Activated naive CD4-positive, alpha-beta T cell (primary cell): ENCODE measurements at places on chromosomes 1 and 21.
A peak's percentile ranks its signal among the peaks of the same experiment; 100 is the strongest.

DNA sequence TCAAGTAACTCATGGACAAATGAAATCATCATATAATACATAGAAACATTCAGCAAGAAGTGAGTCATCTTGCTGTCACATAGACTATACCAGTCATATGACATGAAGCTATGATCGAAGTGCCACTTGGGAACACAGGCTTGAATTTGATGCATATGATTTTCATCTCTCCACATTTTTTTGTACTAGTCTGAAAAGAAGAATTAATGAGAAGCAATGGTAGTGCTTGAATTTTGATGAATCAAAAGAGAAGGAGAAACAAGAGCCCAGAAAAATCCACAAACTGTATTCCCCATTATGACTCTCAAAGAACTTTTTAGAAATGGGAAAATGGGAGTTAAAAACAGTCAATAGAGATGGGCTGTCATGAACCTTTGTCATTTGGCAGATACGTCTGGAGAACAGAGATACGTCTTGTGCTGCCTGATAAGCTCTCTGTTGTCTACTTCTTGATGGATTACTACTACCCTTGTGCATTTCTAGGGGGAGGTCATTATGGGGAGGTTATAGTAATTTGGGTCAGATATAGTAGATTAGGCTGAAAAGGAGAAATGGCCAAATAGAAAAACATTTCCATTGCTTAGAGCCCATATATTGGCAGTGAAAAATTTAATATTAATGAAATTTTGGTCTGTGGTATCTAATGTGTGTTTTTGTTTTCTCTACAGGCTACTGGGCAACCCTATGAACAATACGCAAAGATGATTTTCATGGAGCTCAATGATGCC is 8.0 kb upstream of the LEPR start:
- DNase-seq: no peak

DNA sequence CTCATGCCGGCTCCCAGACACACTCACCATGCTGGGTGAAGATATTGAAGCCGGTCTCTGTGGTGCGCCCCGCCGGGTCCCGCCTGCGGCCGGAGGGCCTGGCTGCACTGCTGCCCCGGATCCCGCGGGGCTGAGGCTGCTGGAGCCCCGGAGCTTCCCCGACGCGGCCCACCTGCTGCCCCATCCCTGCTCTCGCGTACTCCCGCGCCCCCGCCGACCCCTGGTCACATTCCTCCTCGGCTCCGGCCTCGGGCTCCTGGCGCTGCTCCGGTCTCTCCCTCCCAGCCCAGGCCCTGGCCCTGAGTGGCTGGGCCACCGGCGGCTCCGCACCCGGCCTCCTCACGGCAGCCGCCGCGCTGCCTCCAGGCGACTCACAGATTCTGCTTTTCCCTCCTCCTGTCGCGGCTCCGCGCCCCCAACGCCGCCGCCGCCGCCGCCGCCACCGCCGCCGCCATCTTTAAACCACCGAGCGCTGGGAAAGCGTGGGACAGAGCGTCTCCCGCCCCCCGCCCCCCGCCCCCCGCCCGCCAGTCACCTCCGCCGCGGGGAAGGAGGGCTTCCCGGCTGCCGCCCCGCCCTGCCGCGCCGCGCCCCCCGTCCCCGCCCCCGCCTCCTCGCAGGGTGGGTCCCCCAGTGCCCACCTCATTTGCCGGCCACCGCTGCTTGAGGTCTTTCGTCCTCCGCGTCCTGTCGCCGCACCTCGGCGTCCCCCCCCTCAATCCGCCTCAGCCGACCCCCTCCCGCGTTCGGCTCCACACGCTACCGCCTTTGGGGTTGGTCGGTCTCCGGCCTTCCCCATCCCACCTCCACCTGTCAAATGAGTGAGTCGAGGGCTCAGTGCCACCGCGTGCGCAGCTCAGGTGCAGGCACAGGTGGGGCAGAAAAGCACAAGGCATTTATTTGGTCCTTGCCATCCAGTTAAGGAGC is at the start of gene ABL2:
ABL2 (minus strand) TSS at position 464 of the 927 bp plus-strand sequence; CDS start at position 184, 280 bp downstream.
- DNase-seq: peak; percentile 20

DNA sequence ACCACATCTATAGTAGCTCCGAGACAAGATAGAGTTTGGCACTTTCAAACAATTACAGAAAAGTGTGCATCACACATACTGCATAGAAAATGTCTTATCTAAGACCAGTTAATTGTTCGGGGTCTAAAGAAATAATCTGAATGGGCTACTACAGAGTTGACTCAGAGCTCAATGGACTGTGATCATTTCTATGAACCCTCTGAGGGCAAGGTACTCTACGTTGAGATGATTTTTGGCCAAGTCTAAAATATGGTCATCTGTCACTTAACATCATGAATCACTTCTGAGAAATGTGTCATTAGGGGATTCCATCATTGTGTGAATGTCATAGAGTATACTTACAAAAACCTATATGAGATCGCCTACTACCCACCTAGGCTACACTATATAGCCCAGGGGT is 123.5 kb downstream of the SLC44A5 start:
- no peak for DNase-seq

GRCh38 chr21:45401054-45401518 is 3.9 kb upstream of the COL18A1 start:
- DNase-seq: no peak

- DNase-seq: no peak
Measured at GRCh38 chr1:19044975-19045831, 88.7 kb upstream of the IFFO2 start.

DNA sequence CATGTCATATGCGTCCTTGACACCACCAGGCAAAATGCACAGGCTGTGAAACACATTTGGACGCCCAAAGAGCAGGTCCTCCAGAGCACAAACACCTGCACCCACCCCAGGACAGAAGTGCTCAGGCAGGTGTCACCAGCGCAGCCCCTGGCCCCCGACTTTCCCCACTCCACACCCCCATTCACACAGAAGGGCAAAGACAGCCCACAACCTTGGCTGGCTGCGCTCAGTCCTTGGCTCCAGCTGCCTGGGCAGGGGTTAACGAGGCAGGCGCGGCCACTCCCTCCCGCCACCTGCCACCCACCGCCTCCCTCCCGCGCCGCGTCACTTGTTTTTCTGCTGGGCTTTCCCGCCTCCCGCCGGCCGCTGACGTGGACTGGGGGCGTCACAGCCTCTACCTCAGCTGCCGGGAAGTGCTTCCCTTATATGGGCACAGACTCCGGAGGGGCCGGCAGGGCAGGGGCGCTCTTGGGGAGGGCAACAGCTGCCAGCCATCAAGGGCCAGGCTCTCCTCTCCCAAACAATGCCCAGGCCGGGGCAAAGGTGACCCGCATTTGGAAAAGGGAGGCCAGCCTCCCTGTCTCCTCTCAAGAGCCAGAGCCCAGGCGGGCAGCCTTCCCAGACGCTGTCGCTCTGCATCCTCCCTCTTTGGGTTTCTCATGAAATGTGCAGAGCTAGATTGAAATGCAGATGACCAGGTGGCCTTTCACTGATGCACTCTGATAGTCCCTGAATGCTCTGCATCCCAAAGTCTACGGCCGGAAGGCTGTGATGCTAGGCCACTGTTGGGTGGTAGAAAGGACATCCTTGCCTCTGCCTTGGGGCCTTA is 14.8 kb upstream of the BTG2 start:
- DNase-seq: peak; percentile 95

GRCh38 chr1:151711951-151712350 is 4.7 kb downstream of the CELF3 start:
- DNase-seq: no peak

GRCh38 chr21:45303091-45303615 is 15.5 kb upstream of the POFUT2 start:
- DNase-seq: no peak

DNA sequence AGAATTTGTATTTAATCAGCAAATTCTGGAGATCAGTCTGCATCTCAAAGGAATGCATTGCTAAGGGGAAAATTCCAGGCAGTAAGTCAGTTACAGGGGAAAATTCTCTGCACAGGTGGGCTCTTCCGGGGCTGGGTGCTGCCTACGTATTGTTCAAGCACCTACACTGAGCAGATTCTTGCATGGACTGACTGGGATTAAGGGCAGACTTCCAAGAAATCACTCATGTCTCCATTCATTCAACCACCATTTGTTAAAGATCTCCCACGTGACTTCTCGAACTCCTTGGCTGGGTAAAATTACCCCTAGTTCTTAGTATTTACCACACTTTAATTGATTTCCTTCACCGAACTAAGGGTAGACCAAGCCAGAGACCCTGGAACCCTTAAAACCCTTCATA is 28.2 kb upstream of the KCNE1 start:
- DNase-seq: no peak

- no peak for DNase-seq
Measured at GRCh38 chr1:153374071-153374470, 1.4 kb downstream of the S100A12 start.

DNA sequence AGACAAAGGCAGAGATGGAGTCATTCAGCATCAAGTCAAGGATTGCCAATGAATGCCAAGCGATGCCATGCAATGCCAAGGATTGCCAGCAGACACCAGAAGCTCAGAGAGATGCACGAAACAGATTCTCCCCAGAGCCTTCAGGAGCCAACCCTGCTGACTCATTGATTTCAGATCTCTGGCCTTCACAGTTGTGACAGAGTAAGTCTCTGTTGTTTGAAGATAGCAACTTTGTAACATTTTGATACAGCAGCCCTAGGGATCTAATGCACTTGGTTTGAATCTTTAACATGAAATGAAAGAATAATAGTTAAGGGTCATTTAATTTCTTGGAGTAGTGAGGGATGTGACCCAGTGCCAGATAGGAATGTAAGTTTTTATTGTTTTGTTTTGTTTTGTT is 287.4 kb upstream of the RUNX1 start:
- DNase-seq: no peak

DNA sequence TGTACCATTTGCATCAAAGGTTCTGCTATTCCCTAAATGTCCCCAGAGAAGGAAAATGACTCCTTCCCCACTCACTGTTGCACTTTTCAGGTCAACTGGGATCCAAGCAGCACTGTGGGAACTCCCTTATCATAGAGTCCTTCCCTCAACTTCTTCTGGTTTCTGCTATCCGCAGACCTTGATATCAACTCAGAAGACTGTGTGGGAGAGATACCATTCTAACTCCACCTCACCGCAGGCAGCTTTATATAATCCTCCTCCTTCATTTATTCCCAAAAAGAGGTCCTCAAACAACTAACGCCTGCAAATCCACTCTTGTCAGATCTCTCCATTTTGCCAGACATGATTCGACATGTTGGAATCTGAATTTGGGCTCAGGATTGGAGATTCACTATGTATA is 27.3 kb downstream of the LHX9 start:
- no peak for DNase-seq

- DNase-seq: no peak
Measured at GRCh38 chr1:108570128-108570527, 10.2 kb downstream of the EEIG2 start.

GRCh38 chr1:185232874-185233273 is 75.9 kb downstream of the SWT1 start:
- DNase-seq: no peak

DNA sequence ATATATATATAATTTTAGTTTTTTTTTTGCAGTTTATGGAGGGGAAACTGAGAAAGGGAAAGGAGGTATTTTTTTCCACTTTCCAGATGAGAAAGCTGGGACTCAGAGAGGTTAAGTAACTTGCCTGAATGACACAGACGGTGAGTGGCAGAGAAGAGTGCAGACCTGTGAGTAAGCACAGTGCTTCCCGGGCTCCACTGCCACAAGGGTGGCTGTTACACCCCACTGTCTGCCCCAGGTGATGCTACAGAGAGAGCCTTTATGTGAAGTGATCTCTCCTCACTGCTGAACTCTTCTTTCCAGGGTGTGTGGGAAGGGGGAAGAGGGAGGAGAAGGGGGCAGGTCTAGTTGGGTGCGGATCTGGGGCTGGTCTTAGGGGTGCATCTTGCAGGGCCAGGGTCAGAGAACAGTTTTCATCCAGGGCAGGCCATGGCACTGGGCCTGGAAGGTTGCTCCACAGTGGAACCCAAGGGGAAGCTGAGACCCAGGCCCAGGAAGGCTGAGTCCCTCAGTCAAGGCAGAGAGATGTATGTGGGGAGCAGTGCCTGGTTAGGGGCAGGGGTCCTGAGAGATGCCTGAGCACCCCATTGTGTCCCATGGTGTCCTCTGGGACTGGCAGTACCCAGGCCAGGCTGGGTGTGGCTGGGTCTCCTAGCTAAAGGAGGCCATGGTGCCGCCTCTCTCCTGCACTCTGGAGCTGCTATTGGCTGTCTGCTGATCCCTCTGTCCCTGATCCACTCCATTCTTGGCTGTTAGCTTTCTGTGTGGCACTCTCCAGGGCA is 357.5 kb downstream of the PTPRU start:
- DNase-seq: no peak

- no peak for DNase-seq
Measured at GRCh38 chr1:107739651-107740050, 225.3 kb downstream of the VAV3 start.

- no peak for DNase-seq
Measured at GRCh38 chr1:235068158-235069121, 60.2 kb downstream of the TOMM20 start.

DNA sequence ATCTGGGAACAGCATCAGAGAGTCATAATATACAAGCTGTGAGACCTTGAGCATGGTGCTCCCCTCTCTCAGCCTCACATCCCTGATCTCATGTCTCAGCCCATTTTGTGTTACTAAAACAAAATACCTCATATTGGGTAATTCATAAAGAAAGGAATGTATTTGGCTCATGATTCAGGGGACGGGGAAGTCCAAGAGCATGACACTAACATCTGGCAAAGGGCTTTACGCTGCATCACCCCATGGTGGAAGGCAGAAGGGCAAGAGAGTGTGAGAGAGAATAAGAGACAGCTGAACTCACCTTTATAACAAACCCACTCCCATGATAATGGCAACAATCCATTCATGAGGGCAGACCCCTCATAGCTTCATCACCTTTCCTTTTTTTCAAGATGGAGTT is 36.5 kb downstream of the RNASEL start:
- no peak for DNase-seq

- DNase-seq: no peak
Measured at GRCh38 chr1:85406081-85406480, 58.9 kb downstream of the DDAH1 start.

DNA sequence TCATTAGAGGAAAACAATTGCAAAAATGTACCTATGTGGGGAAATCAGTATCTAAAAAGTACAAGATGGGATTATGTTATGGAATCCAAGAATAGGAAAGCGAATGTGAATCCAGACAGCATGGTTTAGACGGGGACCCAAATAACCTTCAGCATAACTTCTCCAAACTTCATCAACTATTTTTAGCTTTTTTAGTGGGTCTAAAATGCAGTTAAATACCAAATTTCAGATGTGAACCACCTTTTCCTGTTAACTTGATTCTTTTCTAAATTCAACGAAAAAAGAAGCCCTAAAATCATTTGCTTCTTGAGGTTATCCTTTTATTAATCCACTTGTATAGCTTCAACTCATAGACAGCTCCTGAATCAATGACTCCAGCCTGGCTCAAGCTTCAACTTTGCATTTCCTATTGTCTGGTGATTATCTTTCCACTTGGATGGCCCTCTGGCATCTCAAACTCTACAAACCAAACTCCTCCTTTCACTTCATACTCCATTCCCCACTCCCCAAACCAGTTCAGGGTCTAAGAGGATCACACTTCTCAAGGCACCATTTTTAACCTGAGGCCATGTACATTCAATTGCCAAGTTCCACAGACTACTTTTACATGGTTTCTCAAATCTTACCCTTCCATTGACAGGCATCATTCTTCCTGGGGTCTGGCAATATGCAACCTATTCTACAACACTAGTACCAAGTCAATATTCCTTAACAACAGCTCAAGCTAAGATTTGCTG is 7.4 kb downstream of the ERRFI1 start:
- no peak for DNase-seq

GRCh38 chr1:225766967-225767633 is 10.5 kb upstream of the SRP9 start:
- DNase-seq: no peak

- DNase-seq: no peak
Measured at GRCh38 chr1:164707868-164708331, 148.9 kb downstream of the PBX1 start.

- no peak for DNase-seq
Measured at GRCh38 chr1:110633646-110634030, 27.5 kb upstream of the KCNA2 start.
